ENCODE measurements at places on chromosomes 6 and 20.
A peak's percentile ranks its signal among the peaks of the same experiment; 100 is the strongest.

DNA sequence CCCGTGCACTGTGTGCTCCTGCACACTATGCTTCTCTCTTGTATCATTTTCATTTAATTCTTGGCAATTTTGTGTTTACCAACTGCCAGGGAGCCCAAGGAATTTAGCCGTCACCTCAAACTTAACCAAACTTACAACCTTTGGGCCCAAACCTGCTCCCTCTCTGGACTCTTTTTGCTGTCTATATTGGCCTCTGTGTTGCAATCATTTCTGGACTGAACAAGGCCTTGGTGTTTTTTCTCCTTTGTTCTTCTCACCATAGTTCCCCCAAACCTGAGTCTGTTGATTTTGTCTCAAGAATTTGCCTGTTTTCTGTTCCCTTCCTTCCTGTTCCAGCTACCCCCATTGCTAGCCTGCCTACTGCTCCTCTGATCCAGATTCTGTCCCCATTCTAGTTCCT lies 19.2 kb downstream of the DCBLD1 start:
- DNase-seq, result no peak

- DNase-seq, result no peak
Observed at GRCh38 chr6:105345506-105345905, 57.4 kb downstream of the PREP start.

DNA sequence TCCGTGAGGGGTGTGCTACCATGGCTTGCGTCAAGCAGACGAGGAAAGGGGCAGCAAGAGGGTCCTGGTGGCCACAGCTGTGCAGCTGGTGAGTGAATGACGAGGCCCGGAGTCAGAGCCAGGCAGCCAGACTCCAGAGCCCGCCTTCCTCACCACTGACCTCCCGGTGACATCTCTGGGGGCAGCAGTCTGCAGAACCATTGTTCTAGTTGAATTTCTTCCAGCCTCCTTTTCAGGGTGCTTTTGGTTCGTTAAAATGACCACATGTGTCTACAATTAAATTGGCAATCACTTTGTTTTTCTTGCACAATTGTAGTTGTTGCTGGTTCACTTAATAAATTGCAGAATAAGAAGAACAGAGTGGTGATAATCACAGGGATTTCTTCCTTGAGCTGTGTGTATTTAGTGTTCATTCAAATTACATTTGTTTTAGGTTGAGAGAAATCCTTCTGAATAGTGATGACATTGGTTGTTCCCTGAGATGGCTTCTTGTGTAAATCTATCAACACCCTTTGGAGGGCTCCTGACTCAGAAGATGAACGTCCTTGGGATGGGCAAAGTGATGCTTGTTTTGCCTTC lies 96.4 kb downstream of the TULP4 start:
- no peak for DNase-seq

GRCh38 chr6:117494283-117494682 lies 11.8 kb downstream of the DCBLD1 start:
- DNase-seq, result no peak

DNA sequence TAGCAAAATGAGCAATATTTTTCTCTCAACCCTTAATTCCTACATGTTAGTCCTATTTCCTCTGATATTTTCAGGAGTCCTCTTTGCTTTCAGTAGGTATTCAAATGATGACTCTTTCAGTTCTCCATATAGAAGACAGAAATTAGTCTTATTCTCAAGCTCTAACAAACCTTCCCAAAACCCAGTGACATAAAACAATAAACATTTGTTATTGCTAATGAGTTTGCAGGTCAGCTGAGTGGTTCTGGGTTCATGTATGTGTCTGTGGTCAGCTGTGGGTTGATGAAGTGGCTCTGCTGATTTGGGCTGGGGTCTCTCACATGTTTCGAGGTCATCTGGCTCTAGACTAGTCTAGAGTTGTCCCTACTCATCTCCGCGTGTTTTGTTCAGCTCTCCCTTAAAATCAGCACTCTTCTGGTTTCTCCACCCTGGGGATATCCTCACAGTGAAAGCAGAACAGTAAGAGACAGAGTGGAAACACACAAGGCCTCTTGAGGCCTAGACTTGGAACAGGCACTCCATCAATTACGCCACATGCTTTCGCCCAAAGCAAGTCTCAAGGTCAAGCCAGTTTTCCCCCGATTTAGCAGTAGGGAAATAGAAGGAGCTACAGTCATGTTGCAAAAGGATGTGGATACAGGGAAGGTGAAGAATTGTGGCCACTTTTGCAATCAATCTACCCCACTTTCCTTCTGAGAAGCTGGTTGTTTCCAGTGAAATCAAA lies 273.0 kb downstream of the PLCB1 start:
- no peak for DNase-seq

GRCh38 chr6:169382735-169383134 lies 129.1 kb upstream of the THBS2 start:
- no peak for DNase-seq

DNA sequence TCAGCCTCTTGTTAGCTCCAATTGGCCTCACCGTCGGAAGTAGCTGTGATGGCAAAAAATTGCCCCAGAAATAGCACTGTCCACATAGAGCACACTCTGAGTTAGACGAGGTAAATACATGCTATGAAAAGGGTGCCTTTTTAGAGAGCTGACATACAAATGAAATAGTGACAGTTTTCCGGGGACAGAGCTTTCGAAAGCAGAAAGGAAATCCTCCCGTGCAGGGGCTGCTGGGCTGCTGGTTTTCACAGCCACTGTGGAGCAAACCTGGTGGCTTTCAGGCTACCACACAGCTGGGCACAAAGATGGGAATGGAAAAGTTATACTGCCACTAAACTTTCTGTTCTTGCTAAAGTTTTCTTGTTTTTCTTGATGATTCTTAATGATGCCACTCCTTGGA lies 8.3 kb downstream of the SLPI start:
- DNase-seq, result no peak

- DNase-seq, result peak; percentile 81
Observed at GRCh38 chr6:107820338-107821261, 3.5 kb downstream of the SCML4 start.

DNA sequence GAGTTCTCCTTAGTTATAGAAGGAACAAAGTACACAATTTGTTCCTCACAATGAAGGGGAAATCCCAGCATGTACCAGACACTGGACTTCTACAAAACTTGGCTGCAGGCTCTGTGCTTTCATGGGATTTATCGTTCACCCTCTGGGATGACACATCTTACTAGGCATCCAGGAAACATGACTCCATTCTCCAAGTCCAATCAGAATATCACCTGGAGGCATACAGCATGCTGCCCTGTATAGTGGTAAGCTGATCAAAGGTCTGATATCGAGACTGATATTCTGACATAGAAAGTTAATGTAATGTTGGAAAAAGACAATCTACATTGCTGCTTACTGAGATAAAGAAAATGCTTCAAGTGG lies 6.7 kb downstream of the RWDD2A start:
- DNase-seq, result no peak

- no peak for DNase-seq
Observed at GRCh38 chr6:77425671-77426070, 37.6 kb downstream of the HTR1B start.

DNA sequence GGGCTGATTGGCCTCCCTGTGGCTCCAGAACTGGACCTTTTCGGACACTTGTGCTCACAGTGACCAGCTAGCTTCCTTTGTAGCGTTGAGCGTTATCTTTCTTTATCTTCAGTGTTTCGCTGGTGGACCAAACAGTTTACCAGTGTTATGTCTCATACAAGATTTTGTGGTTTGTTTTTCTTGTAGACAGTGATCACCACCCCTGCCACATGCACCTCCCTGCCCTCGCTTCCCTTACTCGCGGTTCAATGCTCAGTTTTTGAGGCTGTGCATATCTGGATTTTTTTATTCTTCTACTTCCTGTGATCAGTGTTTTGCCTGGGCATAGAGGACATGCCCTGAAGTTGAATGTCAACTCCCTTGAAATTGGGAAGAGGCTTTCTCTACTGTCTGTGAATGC lies 16.4 kb downstream of the MYT1 start:
- DNase-seq, result no peak
